ENCODE measurements at places on chromosomes 2 and 18. TPM values are rescaled to one million over a fixed set of nuclear protein-coding genes. Genes with fewer than 3 reads are reported as not detected.

DNA sequence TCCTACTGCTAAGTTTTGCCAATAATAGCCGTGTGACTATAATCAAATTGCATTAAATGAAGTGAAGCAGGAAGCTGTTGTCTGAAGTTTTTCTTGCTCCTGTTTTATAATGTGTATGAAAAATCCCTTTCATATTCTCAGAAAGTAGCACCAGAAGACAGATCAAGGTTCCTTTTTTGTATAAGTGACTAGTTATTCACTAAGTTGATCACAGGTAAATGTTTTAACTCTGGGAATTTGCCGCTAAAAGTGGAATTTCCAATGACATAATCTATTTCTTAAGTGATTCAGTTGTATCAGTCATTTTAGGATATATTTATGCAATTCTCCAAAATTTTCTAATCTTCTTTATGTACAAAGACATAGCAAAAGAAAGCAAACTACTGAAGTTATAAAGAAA lies 99.6 kb downstream of the DPP4 start:
- DNase-seq = no peak

GRCh38 chr2:140353541-140353940 lies 1573.4 kb upstream of the NXPH2 start:
- DNase-seq = no peak

- DNase-seq = no peak
These were observed 102.5 kb downstream of the TFCP2L1 start for GRCh38 chr2:121182520-121182919.

DNA sequence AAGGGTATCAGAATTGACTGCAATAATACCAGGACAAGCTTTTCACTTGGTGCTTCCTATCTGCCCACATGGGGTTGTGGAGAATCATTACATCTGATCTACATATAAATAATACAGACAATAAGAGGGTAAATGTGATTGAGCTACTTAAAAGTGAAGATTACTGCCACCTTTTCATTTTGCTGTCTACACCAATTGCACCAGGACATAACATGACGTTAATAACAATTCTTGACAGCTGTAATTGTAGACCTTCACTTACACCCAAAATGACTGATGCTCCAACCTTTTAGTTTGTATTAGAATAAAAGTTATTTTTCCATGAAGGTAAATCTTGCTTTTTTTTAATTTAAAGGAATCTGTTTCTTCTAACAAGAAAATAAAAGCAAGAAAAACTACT lies 36.5 kb upstream of the TTN start:
- no peak for DNase-seq

SULT1C2 gene
- not detected for total RNA-seq

- no peak for DNase-seq
These were observed 62.3 kb upstream of the MAP4K3 start for GRCh38 chr2:39499336-39499735.

CABLES1 gene
- total RNA-seq = 3.9 TPM

GRCh38 chr2:165060411-165060810 lies 105.1 kb upstream of the SLC38A11 start:
- no peak for DNase-seq

MGAT4A gene
- total RNA-seq = 21.6 TPM

MAP4K4 gene
- 50.7 TPM for total RNA-seq

DNA sequence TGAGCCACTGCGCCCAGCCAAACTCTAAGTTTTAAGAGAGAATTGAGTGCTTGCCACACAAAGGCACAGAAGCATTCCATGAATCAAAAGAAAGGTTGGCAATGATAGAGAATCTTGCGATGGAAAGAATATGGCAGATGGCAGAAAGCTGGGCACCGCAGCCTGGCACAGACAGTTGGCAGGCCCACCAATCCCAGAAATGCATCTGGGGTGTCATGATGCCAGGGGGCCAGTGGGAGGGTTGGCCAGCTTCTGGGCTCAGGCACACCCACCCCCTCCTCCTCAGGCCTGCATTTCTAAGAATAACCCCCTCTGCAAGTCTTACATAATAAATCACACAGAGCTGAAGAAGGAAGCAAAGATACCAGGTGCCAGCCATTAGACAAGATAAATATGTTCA lies 19.6 kb downstream of the ZNF2 start:
- no peak for DNase-seq

NPHP1 gene
- total RNA-seq = 12.5 TPM

GRCh38 chr2:11752906-11753305 lies 6.5 kb downstream of the LPIN1 start:
- no peak for DNase-seq

DNA sequence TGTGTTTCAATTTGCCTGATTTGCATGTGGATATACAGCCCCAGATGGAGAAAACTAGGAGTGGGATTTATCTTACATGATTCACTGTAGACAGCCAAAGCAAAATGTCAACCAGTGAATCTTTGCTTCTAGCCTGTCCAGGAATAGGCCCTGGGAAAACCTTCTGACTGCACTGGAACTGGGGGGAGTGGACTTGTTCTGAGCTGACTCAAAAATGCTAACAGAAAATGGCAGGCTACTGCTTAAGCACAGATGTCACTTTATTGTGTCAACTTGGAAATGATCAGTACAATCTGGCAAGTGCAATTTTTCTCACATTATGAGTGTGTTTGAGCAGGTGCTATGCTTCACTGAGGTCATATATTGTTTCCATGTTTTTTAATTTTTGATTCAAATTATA lies 593.7 kb downstream of the NRXN1 start:
- DNase-seq = no peak

- no peak for DNase-seq
These were observed 61.2 kb downstream of the LRPPRC start for GRCh38 chr2:43934567-43934966.

GRCh38 chr18:63099848-63100629 lies 219.5 kb downstream of the BCL2 start:
- no peak for DNase-seq

HOXD8 gene
- total RNA-seq = 10.2 TPM

- no peak for DNase-seq
These were observed 25.0 kb upstream of the RAPGEF4 start for GRCh38 chr2:172710584-172711047.

DNA sequence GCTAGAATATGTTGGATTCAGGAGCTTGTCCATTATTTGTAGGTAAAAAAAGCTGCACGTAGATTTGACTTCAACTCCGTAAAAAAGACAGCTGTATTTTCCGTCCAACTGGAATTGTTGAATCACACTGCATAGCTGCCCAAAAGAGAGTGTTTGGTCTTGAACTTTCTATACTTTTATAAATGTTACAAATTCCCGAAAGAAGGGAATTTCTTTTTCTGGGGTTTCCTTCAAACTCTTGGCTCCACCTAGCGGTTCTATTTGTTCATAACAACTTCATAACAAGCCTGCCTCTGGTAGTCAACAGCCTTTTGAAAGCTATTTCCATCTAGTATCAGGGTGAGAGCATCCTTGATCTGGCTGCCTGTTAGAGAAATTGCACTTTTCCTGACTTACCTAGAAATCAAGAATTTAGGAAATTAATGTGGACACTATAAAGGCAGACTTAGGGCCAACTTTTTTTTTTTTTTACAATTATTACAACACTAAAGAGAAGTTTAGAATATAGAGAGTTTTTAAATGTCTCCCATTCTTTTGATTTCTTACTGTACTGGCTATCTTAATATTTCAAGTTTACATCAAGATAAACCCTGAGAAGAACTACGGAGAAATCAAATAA lies 48.1 kb downstream of the TMEM185B start:
- no peak for DNase-seq

DNA sequence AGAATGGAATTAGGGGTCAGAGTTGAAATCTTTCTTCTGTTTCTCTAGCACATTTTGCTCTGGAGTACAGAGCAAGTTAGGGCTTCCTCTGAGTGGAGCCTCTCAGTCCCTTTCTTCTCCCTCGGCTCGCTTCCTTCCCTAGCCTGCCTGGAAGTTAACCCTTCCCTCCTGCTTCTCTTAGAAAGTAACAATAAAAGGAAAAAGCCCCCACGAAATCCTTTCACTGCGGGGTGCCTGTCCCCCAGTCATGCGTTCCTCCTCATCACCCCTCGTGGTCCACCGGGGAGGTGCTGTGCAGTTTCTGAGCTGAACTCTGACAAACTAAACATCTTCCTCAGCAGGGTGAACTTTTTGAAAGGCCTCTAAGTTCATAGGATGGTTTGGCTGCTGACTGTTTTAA lies 2.0 kb downstream of the IGFBP2 start:
- DNase-seq = no peak

CYP1B1 gene
- total RNA-seq = 12.6 TPM

- DNase-seq = peak; percentile 77
These were observed 175.7 kb upstream of the TANK start for GRCh38 chr2:160984426-160985077.

DNA sequence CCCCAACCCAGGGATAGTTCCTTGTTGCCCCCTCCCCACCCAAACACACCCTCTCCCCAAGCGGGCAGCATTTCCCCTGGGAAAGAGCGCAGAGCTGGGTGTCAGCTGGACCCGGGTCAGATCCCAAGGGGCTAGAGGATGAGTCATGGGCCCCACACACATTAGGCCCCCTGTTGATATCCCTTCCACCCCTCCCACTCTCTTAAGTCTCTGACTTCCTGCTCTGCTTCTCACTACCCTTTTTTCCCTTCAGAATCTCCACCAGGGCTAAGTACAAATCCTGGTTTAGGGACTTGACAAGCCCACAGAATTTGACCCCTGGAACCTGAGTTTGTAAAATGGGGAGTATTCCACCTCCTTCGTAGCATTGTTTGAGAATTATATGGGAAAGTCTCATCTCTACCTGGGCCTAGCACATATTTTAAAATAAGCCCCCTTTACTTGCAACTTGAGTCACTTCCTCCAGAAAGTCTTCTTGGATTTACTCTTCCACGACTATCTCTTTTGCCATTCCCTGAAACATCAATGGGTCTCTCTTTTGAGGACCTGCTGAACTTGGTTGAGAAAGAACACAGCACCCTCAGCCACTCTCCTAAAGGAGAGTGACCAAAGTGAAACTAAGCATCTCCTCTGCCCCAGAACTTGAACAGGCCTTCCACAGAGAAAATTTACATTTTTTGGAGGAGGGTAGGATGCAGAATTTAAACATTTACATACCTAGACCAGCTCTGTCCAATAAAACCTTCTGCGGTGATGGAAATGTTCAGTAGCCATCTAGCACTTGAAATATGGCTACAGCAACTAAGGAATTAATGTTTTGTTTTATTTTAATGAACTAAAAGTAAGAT lies 4.7 kb downstream of the RTKN start:
- no peak for DNase-seq

DNA sequence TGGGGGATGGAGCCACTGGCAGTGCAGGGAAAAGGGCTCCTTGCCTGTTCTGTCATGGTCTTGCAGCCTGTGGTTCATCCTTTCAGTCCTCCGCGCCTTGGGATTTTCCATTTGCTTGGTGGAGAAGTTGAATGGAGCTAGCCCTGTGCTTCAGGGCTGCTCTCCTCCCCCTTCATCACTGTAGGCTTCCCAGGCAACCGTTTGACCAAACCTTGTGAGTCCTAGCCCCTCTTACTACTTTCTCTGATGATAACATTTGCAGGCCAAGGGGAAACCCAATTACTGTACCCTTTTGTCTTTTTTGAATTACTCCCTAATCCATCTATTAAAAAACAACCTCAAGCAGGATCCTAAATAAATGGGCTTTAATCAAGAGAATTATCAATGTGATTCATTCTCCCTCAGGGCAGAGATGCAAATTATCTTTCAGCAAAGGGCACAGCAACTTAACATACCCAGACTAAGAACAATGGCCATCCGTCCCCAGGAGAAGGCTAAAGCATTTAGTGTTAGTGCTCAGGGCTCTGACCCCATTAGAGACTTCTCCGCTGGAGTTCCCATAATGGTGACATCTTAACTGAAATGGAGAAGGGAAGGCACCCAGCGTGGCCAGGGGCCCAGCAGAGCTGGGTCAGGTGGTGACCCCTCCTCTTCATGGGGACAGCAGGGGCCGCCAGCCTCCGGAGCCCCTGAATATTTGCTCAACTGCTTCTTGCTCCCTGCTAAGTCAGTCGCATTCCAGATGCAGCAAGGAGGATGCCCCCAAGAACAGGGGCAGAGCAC lies 40.7 kb downstream of the RHOB start:
- DNase-seq = peak; percentile 56

Data from sigmoid colon (tissue), 7 donors.